ENCODE measurements at places on chromosomes 1 and 21. TPM values are rescaled to one million over a fixed set of nuclear protein-coding genes. Genes with fewer than 3 reads are reported as not detected.
A peak's percentile ranks its signal among the peaks of the same experiment; 100 is the strongest.

GRCh38 chr1:3890389-3891328 lies 9.4 kb downstream of the C1orf174 start:
- no peak for DNase-seq
- H3K4me3 ChIP-seq: peak overlapping the region; percentile 64
- peak overlapping the region; percentile 16 for H3K27ac ChIP-seq
- H3K4me1 ChIP-seq: peaks cover 20% of the 10 kb centered on the region

DNA sequence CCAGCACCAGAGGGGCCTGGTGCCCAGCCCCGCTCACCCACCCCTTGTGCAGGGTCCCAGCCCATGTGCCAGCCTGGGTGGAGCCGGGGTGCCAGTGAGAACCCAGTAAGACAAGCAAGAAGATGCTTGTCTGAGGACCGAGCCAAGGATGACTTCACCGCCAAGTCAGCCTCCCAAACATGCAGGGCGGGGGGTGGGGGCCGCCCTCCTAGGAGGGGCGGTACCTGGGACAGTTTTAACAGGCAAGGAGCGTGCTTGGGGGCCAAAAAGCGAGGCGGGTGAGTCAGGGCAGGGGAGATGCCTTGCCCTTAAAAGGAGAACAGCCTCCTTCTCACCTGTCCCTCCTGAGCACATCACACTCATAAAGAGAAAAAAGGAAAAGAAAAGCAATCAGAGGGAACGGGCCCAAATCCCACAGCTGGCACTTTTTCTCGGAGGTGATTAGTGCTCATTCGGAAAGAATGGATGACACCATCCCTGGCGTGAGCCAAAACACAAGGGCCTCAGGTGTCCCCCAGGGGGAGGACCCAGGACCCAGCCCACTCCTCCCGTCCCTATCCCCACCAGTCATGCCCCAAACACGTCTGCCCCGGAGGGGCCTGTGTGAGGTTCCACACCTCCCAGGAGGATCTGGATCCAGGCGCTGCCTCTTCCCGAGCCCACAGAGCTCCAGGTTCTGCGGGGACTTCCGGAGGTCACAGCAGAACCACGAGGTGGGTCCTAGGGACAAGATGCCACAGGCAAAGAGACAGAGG lies 77.6 kb upstream of the IFFO2 start:
- H3K27ac ChIP-seq: no peak overlapping the region
- H3K4me1 ChIP-seq: no peaks in the 10 kb centered on the region
- DNase-seq: no peak
- peaks cover 23% of the 10 kb centered on the region for H3K27me3 ChIP-seq
- no peaks in the 10 kb centered on the region for H3K36me3 ChIP-seq
- H3K4me3 ChIP-seq: no peak overlapping the region

DNA sequence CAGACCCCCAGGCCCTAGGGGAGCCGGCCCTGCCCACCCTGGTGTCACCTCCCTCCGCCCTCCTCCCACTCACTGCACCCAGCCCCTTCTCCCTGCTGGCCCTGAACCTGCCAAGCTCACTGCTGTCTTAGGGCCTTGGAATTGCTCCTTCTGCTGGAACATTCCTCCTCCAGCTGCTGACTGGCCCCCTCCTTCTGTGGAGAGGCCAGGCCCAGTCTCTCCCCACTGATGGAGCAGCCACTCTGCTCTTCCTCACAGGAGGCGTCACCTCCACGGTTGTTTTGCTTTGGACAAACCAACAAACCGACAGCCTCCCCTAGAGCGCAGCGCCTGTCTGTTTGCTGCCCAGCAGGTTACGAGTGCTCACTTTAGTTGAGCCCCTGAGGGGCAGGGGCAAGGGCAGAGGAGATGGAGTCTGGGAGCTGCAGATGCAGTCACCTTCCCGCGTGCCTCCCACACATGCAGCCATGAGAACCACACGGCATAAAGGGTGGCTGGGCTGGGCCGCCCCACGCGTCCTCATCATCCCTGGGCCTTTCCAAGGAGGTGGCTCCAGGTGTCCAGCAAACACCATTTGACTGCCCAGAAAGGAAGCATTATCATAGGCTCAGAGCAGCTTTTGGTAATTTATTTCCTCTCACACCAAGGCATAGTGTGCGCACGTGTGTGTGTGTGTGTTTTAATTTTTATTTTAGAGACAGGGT lies 9.4 kb downstream of the OXCT2 start:
- DNase-seq: no peak
- H3K27ac ChIP-seq: no peak overlapping the region
- H3K36me3 ChIP-seq: peaks cover 4% of the 10 kb centered on the region
- H3K4me3 ChIP-seq: no peak overlapping the region

GRCh38 chr1:40264354-40264781 lies 6.3 kb downstream of the ZMPSTE24 start:
- H3K27ac ChIP-seq: peak overlapping the region; percentile 96
- peak overlapping the region; percentile 72 for H3K4me3 ChIP-seq
- peaks cover 37% of the 10 kb centered on the region for H3K36me3 ChIP-seq
- peak; percentile 58 for DNase-seq
- H3K4me1 ChIP-seq: peaks cover 71% of the 10 kb centered on the region
- no peaks in the 10 kb centered on the region for H3K27me3 ChIP-seq

GRCh38 chr1:107430540-107431228 lies 289.8 kb downstream of the NTNG1 start:
- H3K4me1 ChIP-seq: no peaks in the 10 kb centered on the region
- no peak overlapping the region for H3K4me3 ChIP-seq
- no peaks in the 10 kb centered on the region for H3K36me3 ChIP-seq
- H3K27me3 ChIP-seq: peaks cover 17% of the 10 kb centered on the region

- no peak for DNase-seq
- no peaks in the 10 kb centered on the region for H3K27me3 ChIP-seq
- H3K4me3 ChIP-seq: no peak overlapping the region
- H3K36me3 ChIP-seq: peaks cover 7% of the 10 kb centered on the region
- H3K27ac ChIP-seq: no peak overlapping the region
- peaks cover 20% of the 10 kb centered on the region for H3K4me1 ChIP-seq
Measured at GRCh38 chr1:109828756-109829505, 65.2 kb upstream of the EPS8L3 start.

The CCDC27 gene
- not detected for total RNA-seq

The RIPPLY3 gene
- 0.42 TPM for total RNA-seq

The EPS8L3 gene
- total RNA-seq: not detected
